ENCODE measurements at places on chromosomes 7 and 10.
A peak's percentile ranks its signal among the peaks of the same experiment; 100 is the strongest.

DNA sequence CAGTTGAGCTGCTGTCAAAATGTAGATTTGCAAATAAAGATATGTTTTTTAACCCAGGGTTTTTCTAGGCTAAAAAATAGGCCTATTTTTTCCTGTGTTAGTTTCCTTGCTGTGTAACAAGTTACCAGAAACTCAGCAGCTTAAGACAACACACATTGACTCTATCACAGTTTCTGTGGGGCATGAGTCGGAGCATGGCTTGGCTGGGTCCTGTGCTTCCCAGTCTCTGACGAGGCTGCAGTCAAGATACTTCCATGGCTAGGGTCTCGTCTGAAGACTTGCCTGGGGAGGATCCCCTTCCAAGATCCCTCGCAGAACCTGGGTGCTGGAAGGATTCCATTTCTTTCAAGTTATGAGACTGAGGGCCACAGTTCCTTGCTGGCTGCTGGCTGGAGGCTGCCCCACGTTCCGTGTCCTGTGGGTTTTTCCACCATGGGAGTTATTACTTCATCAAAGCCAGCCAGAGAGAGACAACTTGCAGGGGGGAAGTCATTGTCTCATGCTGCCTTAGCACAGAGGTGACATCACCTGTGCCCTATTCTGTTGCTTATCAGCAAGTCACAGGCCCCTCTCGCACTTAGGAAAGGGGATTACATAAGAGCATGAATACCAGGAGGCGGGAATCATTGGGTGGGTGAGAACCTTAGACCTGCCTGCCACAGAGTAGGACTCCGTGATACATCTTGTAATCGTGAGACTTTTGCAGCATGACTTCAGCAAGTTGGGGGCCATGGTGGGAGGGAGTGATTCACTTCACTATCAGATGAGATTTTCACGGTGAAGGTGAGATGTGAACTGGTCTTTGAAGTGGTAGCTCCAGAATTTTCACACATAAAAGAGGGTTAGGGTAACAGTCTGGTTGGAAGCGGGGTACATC, 77.9 kb downstream of the CCNY start:
- no peak for DNase-seq

- no peak for DNase-seq
These were observed 1.4 kb downstream of the ZNF438 start for GRCh38 chr10:31030260-31030659.

DNA sequence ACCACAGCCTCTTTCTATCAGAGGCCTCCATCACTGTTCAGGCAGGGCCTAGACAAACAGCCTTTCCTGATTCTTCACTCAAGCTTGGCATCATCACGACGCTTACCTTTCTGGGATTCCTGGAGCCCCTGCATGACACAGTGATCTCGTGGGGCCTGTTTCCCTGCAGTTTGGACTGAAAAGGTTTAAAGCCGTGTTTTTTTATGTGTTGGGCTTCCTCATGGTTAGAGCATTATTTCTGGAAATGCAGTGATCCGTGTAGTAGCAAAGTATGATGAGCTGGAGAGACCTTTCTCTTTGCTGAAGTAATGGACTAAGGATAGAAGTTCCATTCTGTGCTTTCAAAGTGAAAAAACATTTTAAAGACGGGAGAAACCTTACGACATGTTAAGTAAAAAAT, 169.1 kb downstream of the BMPER start:
- DNase-seq, result no peak

GRCh38 chr7:49255054-49255453, 330.7 kb downstream of the CDC14C start:
- no peak for DNase-seq

DNA sequence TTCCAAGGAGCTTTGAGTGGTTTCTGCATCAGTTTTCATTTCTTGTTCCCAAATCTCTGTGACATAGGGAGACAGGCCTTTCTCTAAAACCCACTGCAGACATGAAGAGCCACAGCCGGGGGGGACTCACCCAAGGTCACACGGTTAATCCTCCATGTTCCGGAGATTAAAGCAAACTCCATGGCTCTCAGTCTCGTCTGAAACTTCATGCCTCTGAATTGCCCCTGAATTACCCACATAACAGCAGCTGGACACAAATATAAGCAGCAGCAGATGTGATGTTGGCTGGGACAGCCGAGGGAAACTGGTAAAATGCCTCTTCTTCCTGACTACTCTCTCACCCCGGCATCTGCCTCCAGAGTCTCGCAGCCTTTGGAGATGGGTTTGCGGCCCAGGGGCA, 402.2 kb downstream of the DNAJB6 start:
- no peak for DNase-seq

GRCh38 chr10:16570731-16571130, 49.1 kb upstream of the C1QL3 start:
- DNase-seq, result no peak

DNA sequence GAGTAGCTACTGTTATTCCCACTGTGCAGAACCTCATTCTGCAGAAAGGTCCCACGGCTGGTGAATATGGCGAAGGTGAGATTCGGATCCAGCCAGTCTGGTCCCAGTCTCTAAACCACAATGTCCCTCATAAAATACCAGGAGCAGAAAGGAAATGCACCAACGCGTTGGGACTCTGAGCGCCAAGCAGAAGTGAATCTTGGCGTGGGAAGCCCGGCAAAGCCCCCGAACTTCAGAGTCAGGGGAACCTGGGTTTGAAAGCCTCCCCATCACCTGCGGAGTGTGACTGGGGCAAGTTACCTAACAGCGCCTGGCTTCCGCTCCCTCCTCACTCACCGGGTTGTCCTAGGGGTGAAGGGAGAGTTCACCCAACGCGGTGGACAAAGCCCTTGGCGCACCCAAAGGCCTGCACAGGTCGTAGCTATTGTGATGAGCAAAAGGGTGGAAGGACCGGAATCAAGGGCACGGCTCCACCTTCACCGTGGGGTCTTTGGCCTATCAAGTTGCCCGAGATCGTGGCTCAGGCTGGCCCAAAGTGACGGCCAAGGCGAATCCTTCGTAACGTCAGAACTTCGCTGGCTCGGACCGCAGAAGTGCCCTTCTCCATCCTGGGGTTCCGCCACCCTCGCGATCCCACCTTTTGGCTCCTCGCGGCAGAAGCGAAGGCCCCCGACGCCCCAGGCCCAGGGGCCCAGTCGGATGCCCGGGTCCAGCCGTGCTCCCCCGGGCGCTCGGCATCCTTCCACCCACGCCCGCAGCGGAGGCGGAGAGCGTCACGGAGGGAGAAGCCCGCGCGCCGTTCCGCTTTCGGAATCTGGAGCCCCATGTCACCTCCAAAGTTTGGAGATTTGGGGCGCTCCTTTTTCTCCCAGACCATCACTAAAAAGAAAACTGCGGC, 811 bp downstream of the RGS10 start:
- peak; percentile 66 for DNase-seq

GRCh38 chr10:102593804-102594079, 50.5 kb upstream of the TRIM8 start:
- DNase-seq, result no peak

All from adipocyte (in vitro differentiated cells).